ENCODE measurements at places on chromosomes 2 and 18.

GRCh38 chr2:233553366-233553765, 13.2 kb downstream of the USP40 start:
- DNase-seq = no peak

DNA sequence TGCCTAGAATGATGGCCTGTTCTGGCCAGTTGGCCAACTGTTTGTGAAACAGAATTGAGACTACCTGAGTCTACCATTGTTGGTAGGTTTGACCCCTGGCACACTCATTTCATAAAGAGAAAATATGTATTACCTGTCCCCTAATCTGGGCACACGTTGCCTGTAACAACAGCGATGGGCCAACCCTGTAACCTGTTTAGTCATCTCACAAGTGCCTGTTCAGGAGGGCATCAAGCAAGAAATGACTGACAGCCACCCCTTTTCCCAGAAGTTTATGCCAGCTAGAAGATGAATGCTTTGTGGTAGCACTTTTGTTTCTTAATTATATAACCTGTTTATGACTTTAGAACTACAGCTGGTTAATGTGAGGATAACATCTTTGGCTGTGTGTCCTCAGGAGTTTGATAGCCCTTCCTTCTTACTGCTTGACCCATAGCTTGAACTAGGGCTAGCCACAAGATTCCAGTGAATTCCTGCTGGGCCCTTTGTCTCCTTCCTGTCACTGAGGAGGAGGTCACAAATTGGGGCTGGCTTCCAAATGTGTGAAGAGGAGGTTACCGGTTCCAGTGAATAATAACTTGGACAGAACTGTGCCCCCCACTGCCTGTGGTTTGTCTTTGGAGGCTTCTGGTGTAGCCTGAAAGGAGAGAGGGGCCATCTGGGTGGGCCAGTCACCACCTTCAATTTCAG, 273.9 kb upstream of the EPAS1 start:
- no peak for DNase-seq

GRCh38 chr2:19677825-19678518, 223.8 kb downstream of the TTC32 start:
- no peak for DNase-seq

GRCh38 chr2:170930991-170931266, 1.9 kb downstream of the GORASP2 start:
- DNase-seq = no peak

Data from activated CD8-positive, alpha-beta memory T cell treated with anti-CD3 and anti-CD28 coated beads for 4 hours (primary cell).